IPS DF 19.7 (cell line): ENCODE measurements at places on chromosomes 4 and X.

DNA sequence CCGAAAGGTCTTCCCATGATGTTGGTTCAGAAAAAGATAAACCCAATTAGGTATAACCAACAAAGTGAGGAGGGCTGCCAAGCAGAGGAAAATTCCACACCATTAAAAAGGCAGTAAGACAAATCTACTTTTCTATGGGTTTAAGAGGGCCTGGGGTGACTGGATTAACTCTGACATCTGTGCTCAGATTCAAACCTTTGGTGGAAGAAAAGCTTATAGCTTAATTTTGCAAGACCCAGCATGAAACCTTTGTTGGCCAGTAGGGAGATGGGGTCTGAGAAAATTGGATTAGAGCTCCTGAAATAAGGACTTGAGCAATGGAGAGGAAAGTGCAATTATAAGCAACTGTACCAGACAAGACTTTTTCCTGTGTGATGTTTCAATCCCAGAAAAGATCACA lies 104.2 kb downstream of the KDR start:
- DNase-seq, result no peak

GRCh38 chr4:27407616-27408015 lies 547.0 kb downstream of the STIM2 start:
- no peak for DNase-seq

DNA sequence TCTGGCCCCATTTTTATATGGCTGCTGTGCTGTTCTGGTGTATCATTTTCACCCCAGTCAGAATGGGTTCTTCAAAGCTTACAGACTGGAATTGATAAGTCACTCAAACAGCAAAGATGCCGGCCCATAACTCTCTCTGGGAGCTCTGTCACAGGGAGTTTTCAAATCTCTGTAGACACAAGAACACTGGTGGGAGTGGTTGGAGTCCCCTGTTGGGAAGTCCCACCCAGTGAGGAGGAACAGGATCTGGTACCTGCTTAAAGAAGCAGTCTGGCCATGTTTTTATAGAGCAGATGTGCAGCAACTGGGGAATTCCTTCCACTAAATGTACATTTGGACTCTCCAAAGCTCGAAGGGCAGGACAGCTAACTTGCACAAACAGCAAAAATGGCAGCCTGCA lies 69.3 kb upstream of the UGT2B7 start:
- DNase-seq, result no peak

- DNase-seq, result no peak
Observed at GRCh38 chrX:12898073-12898472, 8.3 kb upstream of the TLR8 start.

DNA sequence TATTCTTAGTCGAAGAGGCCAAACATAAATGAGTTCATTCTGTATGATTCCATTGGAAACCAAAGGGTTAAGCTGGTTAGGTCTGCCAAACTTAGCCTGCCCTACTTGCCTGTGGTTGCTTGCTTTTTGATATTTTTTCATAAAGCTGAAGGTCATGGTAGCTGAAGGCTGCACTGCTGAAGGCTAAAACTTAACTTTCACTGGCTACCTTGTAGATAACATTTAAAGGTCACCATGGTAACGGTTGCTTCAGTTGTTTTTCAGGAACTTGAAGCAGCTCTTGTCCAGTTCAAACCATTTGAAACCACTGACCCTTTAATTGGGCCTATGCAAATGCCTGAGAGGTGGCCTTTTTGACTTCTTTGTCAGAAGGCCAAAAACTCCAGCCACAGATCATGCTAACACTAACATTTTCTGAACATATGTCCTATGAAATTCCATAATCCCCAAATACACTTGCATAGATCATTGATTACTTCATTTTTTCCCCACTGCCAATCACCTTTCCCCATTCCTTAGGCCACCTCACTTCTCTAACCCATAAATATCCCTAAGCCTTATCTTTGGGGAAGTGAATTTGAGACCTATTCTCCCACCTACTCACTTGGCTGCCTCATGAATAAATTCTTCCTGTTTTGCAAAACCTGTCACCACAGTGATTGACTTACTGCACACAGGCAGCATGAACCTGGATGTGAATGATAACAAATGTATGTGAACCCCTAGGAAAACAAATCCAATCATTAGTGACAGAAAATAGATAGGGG lies 10.7 kb upstream of the SMIM10L2A start:
- DNase-seq, result no peak

GRCh38 chrX:1164322-1165288 lies 47.8 kb downstream of the CRLF2 start:
- no peak for DNase-seq

GRCh38 chr4:41122775-41123174 lies 91.6 kb downstream of the APBB2 start:
- DNase-seq, result no peak

DNA sequence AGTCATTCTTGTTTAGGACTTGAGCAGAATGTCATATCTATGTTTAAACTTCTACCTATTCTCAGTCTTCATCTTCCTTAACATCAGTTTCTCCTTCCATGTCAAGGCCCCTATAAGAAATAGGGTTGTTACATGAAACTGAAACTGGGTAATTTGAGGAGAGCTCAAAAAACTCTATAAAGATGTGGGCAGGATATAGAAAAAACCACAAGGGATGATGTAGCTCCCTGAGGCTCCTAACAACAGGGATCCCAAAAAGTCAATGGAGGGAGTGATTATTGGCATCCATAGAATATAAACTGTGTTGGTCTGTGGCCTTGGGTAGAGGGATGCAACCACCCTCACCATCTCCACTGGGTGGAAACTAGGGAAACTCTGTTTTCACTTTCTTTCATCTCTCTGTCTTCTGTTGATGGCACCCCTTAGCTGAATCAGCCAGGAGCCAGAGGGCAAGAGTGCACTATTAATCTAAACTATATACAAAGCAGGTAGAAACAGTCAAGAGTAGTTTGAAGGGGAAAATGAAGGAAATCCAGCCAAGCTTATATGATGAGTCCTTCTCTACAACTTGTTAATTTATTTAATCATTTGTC lies 27.6 kb downstream of the C4orf54 start:
- DNase-seq, result no peak

DNA sequence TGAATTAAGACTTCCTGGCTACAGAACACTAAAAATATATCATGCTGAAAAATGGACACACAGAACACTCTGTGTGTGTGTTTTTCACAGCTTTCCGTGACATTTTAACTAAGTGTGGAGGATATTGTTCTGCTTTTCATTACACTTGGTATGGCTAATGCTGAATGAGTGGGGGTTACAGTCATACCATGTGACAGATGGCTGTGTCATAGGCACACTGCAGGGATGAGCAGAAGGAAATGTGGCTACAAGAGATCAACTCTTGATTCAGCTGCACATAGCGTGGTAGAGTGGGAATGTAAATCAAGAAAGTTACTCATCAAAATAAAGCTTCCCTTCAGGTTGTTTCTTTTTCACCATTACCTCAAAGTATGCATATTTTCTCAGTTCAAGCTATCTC lies 669.8 kb downstream of the IQCM start:
- DNase-seq, result no peak

- no peak for DNase-seq
Observed at GRCh38 chr4:149062997-149063396, 620.8 kb upstream of the NR3C2 start.

DNA sequence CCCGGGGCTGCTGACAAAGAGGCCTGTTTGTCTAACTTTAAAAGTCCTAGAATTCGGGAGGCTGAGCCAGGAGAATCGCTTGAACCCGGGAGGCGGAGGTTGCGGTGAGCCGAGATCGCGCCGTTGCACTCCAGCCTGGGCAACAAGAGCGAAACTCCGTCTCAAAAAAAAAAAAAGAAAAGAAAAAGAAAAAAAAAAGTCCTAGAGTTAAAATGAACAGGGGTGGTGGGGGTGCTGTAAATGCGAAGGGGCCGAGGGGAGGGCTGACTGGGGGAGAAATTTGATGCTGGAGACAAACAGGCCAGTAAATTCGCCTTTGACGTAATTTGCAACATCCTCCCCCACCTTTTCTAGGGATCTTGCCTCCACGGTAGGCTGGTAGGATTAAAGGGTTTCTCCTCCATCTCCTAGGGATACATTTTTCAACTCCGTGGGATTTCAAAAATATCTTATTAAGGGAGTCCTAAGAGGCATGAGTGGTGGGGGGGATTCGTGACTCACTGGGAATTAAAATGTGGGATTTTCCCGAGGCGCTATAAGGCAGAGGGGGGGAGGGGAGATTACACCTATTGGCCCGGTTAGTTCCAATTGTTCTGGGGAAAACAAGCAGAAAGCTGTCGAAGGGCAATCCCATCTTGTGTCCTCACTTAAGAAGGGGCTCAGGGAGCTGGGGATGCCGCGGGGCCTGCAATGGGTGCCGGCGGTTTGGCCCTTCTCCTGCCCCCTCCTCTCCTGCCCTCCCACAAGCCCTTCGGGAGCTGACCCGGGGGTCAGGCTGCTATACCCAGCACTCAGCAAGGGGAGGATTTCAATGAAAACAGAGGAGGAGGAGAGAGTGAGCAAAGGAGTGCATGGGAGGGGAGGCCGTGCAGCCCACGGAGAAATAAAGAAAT lies 3.0 kb upstream of the BCOR start:
- no peak for DNase-seq

DNA sequence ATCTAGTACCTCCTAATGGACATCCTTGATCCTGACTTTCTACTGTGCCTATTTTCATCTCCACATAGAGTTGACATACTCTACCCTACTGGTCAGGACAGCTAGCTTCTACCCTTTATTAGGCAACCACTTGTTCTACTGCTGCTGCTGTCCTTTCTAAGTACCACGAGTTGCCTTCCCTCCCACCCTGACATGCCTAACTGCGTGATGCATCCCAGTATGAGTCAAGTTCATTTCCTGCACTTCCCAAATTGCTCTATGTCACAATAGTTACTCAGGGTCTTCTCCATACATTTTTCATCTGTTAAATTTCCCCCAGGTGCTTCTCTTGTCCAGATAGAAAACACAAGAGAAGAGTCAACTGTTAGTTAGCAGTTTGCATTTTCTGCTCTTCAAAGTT lies 133.4 kb downstream of the TBC1D19 start:
- DNase-seq, result no peak
